Effector memory CD4-positive, alpha-beta T cell (primary cell): ENCODE measurements at places on chromosomes 4 and X.

DNA sequence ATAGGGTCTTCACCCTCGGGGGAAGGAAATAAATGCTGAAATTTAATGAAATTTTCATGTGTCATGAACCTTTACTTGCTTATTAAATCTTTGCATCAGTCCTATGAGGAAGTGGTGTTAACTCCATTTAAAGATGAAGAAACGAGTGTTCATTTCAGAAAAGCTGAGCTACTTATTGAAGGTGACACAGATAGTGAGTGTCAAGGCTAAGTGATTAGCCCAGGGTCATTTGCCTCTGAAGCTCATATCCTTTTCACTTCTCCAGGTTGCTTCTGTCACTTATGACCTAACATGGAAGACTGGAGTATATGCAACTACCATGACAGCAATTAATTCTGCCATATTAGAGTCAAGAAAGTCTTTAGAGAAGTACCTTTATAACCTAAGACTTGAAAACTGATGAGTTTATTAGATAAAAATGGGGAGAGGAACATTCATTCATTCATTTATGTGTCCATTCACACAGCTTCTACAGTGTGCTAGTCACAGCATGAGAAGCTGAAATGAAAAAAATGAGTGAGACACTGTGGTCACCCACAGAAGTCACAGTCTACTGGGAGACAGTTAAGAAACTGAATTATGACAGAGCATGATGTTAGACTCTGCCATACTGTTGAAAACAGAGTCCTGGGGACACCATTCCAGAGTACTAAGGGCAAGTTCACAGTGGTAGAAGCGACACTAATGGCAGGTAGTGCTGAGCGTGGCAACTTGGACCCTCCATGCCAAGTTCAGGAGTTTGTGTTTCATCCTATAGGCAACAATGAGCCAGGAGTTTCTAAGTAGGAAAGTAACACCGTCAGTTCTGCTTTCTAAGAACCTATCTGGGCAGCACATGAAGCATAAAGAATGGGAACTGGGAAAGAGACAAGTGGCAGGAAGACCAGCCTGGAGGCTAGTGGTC is 21.3 kb downstream of the ALPK1 start:
- H3K27ac ChIP-seq, result no peak overlapping the region
- H3K27me3 ChIP-seq, result no peaks in the 10 kb centered on the region

- H3K4me1 ChIP-seq, result no peaks in the 10 kb centered on the region
- H3K4me3 ChIP-seq, result no peak overlapping the region
- no peak overlapping the region for H3K27ac ChIP-seq
- no peak for DNase-seq
- H3K36me3 ChIP-seq, result no peaks in the 10 kb centered on the region
Measured at GRCh38 chr4:16048619-16049419, 35.0 kb downstream of the PROM1 start.

- DNase-seq, result no peak
Measured at GRCh38 chr4:8908206-8908893, 36.7 kb upstream of the HMX1 start.

GRCh38 chrX:68249401-68249831 is 183.9 kb downstream of the OPHN1 start:
- DNase-seq, result no peak
- no peaks in the 10 kb centered on the region for H3K36me3 ChIP-seq
- H3K27ac ChIP-seq, result no peak overlapping the region
- no peaks in the 10 kb centered on the region for H3K27me3 ChIP-seq

DNA sequence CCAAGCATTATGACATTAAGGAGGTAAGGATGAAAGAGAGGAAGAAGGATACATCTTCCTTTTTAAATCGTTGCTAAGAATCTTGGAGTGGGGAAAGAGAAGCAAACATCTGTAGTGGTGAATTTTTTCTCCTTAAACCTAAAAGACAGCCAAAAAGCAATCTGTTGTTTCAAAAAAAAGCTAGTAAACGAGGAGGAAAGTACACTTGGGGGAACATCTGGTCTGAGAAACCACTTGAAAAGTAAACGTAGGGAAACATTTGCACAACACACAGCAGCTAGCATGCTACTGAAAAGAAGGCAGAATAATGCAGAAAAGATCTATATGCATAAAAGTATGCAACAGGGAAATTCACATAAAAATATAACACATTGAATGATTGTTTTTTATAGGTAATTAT is 1485.6 kb downstream of the PCDH19 start:
- no peak overlapping the region for H3K4me3 ChIP-seq
- H3K27me3 ChIP-seq, result no peaks in the 10 kb centered on the region
- H3K36me3 ChIP-seq, result no peaks in the 10 kb centered on the region
- no peaks in the 10 kb centered on the region for H3K4me1 ChIP-seq
- H3K27ac ChIP-seq, result no peak overlapping the region
- DNase-seq, result no peak

- H3K27me3 ChIP-seq, result no peaks in the 10 kb centered on the region
- no peak for DNase-seq
- no peak overlapping the region for H3K4me3 ChIP-seq
- no peaks in the 10 kb centered on the region for H3K4me1 ChIP-seq
- no peak overlapping the region for H3K27ac ChIP-seq
Measured at GRCh38 chr4:185716577-185717376, 95.2 kb downstream of the SORBS2 start.
